ENCODE measurements at places on chromosomes 7 and 10.

- no peak for DNase-seq
Measured at GRCh38 chr7:1027242-1028043, 16.9 kb upstream of the GPR146 start.

GRCh38 chr7:25424113-25424512 is 195.8 kb upstream of the NPVF start:
- no peak for DNase-seq

GRCh38 chr7:74061840-74062539 is 21.6 kb upstream of the LIMK1 start:
- no peak for DNase-seq

DNA sequence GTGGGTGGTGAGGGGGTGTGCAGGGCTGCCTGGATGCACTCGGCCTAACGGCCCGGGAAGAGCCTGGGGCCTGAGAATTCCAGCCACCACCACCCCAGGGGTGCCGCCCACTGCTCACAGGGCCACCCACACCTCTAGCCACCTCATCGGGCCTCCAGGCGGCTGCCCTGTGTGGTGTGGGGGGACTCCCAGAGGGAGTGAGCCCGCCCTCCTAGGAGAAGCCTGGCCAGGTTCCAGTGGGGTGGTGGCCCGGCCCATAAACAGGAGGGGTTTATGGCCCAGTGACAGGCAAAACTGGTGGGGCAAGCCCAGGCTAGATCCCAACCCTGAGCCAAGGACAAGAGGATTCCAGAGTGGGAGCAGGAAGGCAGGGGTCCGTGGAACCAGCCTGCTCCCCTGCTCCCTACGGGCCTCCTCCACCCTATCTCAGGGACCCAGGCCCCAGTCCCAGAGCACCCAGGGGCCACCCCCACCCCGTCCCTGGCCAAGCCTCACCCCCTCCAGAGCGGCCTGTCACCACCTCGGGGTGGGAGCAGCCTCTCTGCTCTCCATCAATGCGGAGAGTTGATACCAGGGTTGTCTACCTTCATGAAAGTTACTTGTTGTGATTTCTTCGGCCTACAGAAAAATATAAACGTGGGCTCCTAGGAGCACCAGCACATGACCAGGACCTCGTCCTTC is 20.2 kb upstream of the PDGFA start:
- DNase-seq: peak; percentile 80

DNA sequence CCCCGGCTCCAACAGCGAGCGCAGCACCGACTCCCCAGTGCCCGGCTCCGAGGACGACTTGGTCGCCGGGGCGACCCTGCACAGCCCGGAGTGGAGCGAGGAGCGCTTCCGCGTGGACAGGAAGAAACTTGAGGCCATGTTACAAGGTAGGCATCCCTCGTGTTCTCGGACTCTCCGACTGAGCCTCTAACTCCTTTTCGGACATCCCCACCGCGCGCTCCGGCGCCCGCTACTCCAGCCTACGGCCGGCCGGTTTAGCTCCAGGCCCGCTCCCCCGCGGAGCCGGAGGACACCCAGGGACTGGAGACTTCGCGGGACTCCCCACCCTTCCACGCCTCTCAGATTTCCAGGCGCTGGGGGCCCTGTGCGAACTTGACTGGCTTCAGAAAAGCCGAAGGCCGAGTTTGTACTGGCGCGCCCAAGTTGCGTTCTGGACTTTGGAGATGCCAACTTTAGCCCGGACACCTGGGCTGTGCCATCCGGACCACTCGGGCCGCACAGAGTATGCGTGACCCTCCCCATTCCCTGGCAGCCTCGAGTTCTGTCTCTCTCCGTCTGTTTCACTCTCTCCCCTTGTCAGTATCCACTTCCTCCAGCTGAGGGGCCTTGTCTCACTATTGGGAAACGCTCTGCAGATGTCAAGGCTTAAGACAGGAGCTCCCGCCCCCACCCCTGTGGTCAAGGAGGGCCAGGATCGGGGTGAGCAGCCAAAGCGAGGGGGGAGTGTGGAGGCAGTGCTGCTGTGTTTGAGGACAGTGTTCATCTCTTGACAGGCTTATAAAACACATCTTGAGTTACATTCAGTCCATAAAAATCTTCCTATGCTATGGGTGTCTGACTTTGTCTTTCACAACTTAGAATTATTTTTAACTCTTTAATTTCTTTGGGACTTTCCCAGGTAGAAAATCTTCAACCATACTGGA is 777 bp downstream of the BICC1 start:
- DNase-seq: peak; percentile 3

DNA sequence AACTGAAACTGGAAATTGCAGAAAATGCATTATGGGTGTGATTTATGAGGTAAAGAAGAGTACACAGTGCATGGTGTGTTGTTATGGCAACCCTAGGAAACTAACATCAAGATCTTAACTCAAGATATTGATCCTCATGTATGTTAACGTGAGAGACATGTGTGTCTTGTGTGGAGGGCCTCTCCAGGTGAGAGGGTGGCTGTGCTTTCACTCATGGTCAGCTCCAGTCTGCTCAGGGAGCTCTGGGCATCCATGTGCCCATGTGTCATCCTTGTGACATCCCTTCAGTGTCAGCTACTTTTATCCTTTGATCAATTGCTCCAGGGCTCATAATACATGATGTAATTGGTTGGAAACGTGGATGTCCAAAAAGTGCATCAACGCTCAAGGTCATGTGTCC is 24.9 kb upstream of the INSYN2A start:
- no peak for DNase-seq

DNA sequence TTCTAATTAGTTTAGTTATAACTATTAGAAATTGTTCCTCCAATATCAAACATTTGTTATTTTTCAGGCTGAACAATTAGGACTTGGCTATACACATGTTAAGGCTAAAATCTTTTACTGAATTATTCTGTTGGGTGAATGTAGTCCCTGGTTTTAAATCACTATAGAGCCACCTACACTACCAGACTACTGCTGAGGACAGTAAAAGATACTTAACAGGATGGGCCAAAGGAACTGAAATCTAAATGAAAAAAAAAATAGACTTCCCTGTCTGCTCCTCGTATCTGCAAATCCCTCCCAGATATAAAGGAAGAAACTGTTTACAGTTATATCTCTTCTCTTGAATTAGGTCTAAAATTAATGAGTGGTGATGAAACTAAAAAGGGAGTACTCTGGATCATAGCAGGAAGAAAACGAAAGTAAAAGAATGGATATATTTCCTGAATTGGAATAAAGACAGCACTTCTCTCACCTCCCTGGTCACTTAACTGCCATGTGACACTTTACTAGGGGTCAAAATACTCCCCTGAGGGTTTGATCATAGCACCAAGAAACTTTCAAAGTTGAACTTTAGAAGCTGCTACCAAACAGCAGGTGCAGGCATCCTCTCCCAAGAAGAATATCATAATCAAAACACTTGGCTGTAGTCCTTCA is 12.7 kb downstream of the FBXW4 start:
- no peak for DNase-seq

DNA sequence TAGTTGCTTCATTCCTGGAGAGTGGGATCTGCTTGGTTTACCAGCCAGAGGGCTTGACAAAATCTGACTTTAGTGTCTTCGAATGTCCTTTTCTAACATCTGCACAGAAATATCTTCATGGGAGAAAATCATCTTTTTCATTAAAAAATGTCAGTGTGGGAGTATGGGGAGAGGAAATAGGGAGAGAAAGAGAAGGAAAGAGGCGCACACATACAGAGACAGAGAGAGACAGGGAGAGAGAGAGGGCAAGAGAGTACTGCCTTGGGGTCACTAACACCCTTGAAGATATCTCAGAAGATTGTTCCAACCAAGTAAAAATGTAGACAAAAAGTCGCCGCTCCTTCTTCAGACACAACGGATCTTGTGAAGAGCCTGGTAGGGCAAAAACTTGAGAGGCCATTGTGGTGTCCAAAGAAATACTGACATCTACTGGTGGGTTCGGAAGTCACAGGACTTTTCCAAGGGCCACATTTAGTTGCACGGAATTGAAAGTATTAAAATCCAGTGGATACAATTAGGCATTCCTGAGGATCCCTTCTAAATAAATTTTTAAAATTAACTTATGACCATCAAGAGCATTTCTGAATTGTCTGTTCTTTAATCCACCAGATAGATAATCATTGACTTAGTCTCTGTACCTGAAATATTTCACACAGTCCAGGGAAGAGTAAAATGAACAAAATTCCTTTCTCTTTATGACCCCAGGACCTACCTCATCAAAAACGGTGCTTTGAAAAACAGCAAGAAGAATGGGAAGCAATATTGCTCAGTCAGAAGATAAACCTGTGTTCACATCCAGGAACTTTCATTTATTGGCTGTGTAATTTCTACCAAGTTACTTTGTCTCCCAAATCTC is 29.7 kb downstream of the VIM start:
- DNase-seq: peak; percentile 8

- DNase-seq: peak; percentile 10
Measured at GRCh38 chr7:36047091-36047658, 105.9 kb upstream of the EEPD1 start.

DNA sequence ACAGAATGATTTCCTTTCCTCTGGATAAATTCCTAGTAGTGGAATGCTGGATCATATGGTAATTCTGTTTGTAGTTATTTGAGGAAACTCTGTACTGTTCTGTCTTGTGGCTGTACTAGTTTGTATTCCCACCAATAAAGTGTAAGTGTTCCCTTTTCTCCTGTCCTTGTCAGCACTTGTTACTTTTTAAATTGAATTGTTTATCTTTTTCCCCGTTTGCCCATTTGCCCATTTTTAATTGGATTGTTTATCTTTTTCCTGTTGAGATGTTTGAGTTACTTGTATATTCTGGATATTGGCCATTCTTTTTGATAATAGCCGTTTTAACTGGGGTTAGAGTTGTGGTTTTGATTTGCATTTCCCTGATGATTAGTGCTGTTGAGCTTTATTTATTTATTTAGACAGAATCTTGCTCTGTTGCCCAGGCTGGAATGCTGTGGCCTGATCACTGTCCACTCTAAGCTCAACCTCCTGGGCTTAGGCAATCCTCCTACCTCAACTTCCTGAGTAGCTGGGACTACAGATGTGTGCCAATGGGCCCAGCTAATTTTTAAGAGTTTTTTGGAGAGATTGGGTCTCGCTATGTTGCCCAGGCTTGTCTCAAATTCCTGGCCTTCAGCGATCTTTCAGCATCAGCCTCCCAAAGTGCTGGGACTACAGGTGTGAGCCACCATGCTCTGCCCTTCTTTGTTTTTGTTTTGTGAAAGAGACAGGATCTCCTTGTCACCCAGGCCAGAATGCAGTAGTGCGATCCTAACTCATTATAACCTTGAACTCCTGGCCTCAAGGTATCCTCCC is 23.0 kb downstream of the BMPR1A start:
- no peak for DNase-seq

- no peak for DNase-seq
Measured at GRCh38 chr7:84055904-84056605, 138.5 kb downstream of the SEMA3A start.

- no peak for DNase-seq
Measured at GRCh38 chr7:150740053-150740452, 2.8 kb downstream of the GIMAP5 start.

- no peak for DNase-seq
Measured at GRCh38 chr10:92778091-92778490, 70.2 kb upstream of the EXOC6 start.

DNA sequence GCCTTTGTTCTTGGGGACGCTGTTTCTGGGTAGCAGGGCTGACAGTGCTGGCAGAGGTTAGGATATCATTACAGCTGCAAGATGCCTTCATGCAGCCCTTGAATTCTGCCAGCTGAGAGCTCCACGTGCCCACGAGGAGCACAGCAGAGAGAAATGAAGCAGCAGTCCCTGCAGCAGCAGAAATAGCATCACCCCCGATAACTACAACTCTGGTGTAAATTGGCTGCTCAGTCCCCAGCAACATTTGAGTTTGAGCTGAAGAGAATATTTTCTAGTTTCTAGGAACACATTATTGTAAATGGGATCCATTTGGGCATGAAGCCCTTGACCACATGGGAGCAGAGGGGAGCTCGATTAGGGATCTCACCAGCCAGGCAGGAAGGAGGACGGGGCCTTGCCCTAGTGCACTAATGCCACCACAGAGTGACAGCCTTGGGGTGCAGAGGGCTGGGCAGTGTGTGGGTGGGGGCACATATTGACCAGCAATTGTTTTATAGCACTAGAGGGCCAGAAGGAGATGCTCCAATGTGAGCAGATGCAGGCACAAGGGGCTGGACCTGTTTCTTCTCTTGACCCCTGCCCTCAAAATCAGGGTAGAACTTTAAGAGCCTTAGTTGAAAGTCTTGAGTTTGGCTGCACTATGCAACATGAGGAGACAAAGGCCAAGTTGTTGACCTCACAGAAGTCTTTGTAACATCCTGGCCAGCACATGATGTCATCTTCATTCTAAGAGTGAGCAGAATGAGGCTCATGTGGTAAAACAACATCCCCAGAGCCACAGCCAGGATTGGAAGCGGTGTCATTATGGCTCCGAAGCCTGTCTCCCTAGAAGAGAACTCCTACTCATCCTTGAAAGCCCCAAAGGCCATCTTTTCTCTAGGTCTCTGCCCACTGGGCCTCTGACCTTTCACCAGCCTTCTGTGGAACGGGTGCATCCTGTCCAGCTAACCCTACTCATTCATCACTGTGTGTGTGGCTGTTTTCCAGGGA is 52.6 kb downstream of the ADCY1 start:
- DNase-seq: no peak

GRCh38 chr10:115706488-115707076 is 566.4 kb downstream of the GFRA1 start:
- peak; percentile 4 for DNase-seq

GRCh38 chr10:30701451-30702173 is 72.1 kb upstream of the LYZL2 start:
- peak; percentile 15 for DNase-seq

GRCh38 chr7:103717574-103717973 is 271.6 kb upstream of the SLC26A5 start:
- no peak for DNase-seq

DNA sequence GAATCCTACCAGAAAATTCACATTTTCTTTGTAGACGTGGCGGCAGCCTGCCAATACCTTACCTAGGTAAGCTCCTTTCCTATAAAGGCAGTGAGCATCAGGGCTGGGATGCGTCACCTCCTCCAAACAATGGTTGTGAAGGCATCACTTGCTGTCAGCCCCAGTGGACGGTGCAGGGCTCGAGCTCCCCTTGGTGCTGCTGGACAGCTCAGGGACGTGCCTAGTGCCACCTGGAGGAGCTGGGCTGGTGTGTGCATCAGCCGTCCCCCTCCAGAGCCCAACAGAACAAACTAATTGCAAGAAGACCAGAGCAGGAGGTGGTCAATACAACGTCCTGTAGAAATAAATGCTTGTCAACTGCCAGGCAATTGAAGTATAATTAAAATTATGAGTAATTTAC is 517.5 kb upstream of the FOXK1 start:
- DNase-seq: no peak

DNA sequence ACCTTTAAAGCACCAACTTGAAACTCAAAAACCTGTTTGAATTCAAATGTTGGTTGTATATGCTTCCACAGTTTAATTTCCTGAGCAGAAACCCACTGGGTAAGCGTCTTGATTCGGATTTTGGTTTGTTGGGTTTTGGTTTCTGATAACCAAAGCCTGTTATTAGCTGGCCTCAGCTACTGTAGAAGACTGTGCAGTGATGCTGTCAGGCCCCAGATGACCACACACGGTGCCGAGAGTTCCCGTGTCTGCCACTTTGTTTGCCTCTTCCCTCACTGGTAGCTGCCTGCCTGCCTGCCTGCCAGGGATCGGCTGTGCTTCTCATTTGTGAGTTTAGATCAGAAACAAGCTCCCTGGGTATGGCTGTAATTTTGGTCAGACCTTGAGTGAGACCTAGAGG is 5.6 kb downstream of the MDH2 start:
- no peak for DNase-seq

- no peak for DNase-seq
Measured at GRCh38 chr10:88157981-88158465, 294.6 kb downstream of the PTEN start.
